ENCODE measurements at places on chromosomes 11 and 22.
A peak's percentile ranks its signal among the peaks of the same experiment; 100 is the strongest.

DNA sequence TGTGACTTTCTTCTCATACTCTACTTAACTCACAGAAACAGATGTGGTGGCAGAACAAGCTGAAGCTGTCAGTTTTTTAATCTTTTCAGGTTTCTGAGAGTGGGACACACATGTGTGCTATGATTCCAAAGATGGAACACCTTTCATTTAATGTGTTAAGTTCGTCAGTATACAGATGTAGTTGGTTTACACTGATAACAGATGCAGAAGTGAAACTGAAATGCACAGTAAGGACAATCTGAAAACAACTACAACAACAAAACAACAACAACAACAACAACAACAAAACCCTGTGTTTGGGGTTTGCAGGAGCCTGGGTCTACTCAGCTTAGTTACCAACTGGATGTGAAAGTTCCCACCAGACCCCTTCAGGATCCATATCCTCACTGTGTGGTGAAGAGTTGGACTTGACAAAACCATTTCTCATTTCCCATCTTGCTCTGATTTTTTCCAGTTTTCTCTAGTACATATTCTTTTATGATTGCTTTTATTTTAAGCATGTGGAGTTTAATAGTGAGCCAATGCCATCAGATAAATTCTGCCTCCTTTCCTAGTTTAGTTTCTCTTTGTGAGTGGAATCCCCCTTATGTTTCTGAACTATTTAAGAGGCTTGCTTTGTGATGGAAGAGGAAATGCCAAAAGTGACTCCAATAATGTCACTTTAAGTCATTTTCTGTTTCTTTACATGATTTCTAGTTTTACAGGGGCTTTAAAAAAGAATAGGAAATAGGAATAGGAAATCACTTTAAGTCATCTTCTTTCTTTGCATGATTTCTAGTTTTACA lies 47.8 kb downstream of the ARHGAP42 start:
- no peak for DNase-seq

- DNase-seq: no peak
Measured at GRCh38 chr11:101848262-101848661, 66.5 kb upstream of the CEP126 start.

DNA sequence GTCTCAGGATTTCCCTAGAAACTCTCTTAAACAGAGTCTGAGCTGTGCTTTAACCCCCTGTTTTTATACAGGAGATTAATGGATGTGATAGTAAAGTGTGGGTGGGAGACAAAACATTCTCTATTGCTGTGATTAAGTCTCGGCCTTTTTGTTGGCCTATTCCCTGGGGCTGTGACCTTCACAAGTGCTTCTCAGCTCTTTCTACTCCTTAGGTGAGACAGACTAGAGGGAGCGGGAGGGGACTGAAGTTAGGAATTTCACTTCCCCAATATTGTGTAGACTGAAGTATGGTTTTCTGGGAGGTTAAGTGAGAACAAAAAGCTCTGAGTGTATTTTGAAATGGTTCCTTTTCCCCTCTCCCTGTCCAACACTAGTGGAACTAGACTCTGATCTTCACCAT lies 29.8 kb upstream of the OR8B8 start:
- DNase-seq: no peak

GRCh38 chr22:46758867-46759290 lies 3.6 kb upstream of the TBC1D22A start:
- DNase-seq: peak; percentile 86

DNA sequence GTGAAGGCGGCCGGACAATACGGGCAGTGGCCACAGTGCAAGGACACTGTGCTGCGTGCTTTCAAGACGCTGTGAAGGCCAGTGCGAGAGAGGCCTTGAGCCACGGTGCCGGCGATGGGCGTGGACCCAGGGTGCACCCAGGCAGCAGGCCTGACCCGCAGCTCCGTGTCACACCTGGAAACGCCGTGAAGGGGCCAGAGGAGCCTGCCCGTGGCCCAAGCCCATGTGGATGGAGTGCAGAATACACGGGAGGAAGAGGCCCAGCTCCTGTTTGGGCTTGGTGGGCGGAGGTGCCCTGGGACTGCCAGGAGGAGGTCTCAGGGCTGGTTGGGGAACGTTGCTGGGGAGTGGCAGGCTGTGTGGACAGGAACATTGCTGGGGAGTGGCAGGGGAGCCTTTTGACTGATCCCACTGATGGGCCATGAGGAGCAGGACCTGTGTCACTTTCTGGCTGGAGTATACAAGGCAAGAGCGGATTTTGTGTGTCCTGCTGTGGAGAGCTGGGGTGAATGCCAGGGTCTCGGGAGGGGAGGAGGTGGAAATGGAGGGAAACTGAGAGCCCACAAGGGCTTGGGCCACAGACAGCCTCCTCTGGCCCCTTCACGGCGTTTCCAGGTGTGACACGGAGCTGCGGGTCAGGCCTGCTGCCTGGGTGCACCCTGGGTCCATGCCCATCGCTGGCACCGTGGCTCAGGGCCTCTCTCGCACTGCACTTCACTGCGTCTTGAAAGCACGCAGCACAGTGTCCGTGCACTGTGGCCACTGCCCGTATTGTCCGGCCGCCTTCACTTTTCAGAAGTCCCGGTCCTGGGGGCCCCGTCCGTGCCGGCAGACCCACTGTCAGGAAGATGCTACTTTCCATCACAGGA lies 925.4 kb downstream of the BRD1 start:
- DNase-seq: no peak

DNA sequence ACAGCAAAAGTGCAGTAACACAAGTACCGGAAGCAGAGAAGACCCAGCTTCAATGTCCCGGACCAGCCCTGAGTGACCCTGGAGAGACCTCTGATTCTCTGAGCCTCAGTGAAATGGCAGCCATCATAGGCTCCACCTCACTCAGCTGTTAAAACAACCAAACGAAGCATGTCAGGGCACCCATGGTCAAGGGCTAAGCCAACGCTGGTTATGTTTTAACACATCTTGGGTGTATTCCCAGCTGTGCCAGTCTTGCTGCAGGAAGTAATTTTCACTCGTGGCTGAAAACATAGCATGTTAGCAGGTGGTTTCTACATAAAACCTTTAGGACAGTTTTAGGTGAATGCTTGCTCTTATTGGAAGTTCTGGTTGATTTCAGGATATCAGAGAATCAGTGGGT lies 30.9 kb downstream of the LMO2 start:
- DNase-seq: no peak

DNA sequence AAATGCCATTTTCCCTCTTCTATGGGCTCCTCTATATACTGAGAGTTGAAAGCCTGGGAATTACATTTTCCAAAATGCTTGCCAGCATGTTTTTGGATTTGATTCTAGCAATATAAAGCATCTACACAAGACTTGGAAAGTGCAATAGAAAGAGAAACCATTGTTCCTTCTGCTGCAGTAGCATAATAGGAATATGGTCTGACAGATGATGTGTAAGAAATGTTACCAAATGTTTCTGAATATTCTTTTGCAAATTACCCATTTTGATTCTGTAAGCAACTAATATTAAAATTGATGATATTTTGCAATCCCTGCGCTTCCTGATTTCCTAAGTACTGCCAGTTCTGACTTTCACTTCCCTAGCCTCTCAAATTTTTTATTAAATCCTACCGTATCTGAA lies 61.6 kb downstream of the CASP12 start:
- DNase-seq: no peak

- peak; percentile 69 for DNase-seq
Measured at GRCh38 chr11:76768088-76768908, 14.9 kb upstream of the TSKU start.

GRCh38 chr11:13098063-13098462 lies 88.9 kb downstream of the RASSF10 start:
- DNase-seq: no peak

- peak; percentile 60 for DNase-seq
Measured at GRCh38 chr11:11486002-11486401, 133.0 kb upstream of the CSNK2A3 start.
